ENCODE measurements at places on chromosomes 2 and 18.

- no peak for DNase-seq
These were observed 83.8 kb downstream of the ADAM23 start for GRCh38 chr2:206527153-206527552.

- no peak for DNase-seq
These were observed 51.8 kb downstream of the ADD2 start for GRCh38 chr2:70716131-70716743.

GRCh38 chr2:147603876-147604275 lies 241.0 kb upstream of the ACVR2A start:
- DNase-seq = no peak

- DNase-seq = no peak
These were observed 309.0 kb downstream of the GULP1 start for GRCh38 chr2:188600536-188601210.

- DNase-seq = no peak
These were observed 36.9 kb downstream of the YWHAQ start for GRCh38 chr2:9593925-9594324.

GRCh38 chr18:61845197-61845596 lies 47.6 kb downstream of the RNF152 start:
- DNase-seq = no peak

Data from hypothalamus (tissue), 51 donors.